Activated CD4-positive, alpha-beta memory T cell treated with anti-CD3 and anti-CD28 coated beads for 36 hours (primary cell): ENCODE measurements at places on chromosomes 16 and 17. TPM values are rescaled to one million over a fixed set of nuclear protein-coding genes. Genes with fewer than 3 reads are reported as not detected.

GRCh38 chr17:70134777-70135176 is 34.6 kb upstream of the KCNJ2 start:
- peaks cover 15% of the 10 kb centered on the region for H3K27me3 ChIP-seq
- no peak overlapping the region for H3K4me3 ChIP-seq
- H3K36me3 ChIP-seq, result no peaks in the 10 kb centered on the region
- DNase-seq, result no peak

GRCh38 chr16:59088431-59088830 is 354.3 kb upstream of the GOT2 start:
- DNase-seq, result no peak
- H3K4me1 ChIP-seq, result no peaks in the 10 kb centered on the region
- H3K4me3 ChIP-seq, result no peak overlapping the region
- no peaks in the 10 kb centered on the region for H3K27me3 ChIP-seq
- no peak overlapping the region for H3K27ac ChIP-seq

The TMED6 gene
- 0.86 TPM for total RNA-seq

DNA sequence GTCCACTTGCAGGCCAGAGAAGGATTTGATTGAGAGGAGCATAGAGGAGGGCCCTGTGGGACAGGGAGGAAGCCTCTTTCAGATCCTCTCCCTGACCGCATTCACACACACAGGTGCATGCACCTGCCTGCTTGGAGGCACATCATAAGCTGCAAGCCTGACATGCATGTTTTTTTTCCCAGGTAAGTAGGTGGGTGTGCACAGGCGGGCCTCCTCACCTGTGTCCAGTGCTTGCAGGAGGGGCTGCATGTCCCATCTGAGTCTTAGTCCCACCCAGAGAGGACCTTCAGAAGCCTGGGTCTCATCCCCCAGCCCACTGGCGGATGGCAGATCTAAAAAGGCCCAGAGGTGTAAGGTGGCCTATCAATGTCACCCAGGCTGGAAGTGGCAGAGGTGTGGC is 130.8 kb downstream of the TMEM132E start:
- no peak overlapping the region for H3K4me3 ChIP-seq
- no peaks in the 10 kb centered on the region for H3K36me3 ChIP-seq
- no peaks in the 10 kb centered on the region for H3K4me1 ChIP-seq
- peaks cover 19% of the 10 kb centered on the region for H3K27me3 ChIP-seq
- no peak overlapping the region for H3K27ac ChIP-seq
- DNase-seq, result no peak

GRCh38 chr16:17432901-17433576 is 37.7 kb downstream of the XYLT1 start:
- H3K27me3 ChIP-seq, result no peaks in the 10 kb centered on the region
- DNase-seq, result no peak
- H3K4me1 ChIP-seq, result peaks cover 2% of the 10 kb centered on the region

- H3K4me3 ChIP-seq, result peak overlapping the region; percentile 49
- no peaks in the 10 kb centered on the region for H3K27me3 ChIP-seq
- peak overlapping the region; percentile 82 for H3K27ac ChIP-seq
- peaks cover 90% of the 10 kb centered on the region for H3K4me1 ChIP-seq
Measured at GRCh38 chr17:78729641-78730040, 52.4 kb downstream of the CYTH1 start.

DNA sequence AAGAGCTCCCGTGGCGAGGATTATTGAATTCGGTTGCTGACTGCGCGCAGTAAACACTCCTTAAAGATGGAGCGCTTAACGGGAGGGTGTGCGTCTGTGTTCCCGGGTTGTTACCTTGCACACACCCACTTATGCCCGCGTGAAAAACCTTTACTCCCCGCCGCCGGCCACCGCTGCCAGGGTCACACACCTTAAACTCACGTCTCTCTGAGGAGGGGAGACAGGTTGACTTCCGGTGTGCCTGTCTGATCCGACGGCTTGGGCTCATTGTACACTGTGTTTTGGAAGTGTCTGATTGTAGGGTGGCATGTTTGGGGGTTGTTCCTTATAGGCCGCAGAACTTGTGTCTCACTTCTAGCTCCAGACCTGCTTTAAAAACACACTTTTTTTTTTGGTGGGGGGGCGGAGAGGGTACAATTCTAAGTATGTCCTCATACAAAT is 66.8 kb downstream of the KPNA2 start:
- H3K4me3 ChIP-seq, result peak overlapping the region; percentile 90
- DNase-seq, result peak; percentile 43
- H3K27me3 ChIP-seq, result no peaks in the 10 kb centered on the region
- peaks cover 42% of the 10 kb centered on the region for H3K4me1 ChIP-seq
- peak overlapping the region; percentile 76 for H3K27ac ChIP-seq
- H3K36me3 ChIP-seq, result peaks cover under 1% of the 10 kb centered on the region

- H3K4me3 ChIP-seq, result peak overlapping the region; percentile 46
- H3K27me3 ChIP-seq, result no peaks in the 10 kb centered on the region
- H3K27ac ChIP-seq, result peak overlapping the region; percentile 87
- DNase-seq, result no peak
- H3K36me3 ChIP-seq, result peaks cover 17% of the 10 kb centered on the region
Measured at GRCh38 chr17:75828076-75828400, 16.2 kb downstream of the UNC13D start.

DNA sequence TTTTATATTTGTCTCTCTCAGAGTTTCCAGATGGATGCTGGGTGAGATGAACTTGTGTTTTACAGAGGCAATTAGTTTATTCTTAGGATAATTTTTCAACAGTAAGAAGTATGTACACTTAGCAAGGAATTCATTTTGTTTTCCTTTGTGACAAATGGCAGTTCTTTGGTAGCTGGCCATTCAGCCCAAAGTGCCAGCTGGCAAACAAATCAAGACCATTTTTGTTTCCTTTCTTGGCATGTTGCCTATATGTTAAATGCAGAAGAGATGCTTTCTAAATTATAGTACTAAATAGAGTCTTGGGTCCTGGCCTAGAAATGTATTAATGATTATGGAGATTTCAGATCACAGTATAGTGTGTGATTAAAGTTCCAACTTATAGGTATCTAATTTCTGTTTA is 337.1 kb downstream of the CNTNAP4 start:
- H3K4me3 ChIP-seq, result no peak overlapping the region
- H3K36me3 ChIP-seq, result no peaks in the 10 kb centered on the region
- H3K27ac ChIP-seq, result no peak overlapping the region
- H3K4me1 ChIP-seq, result no peaks in the 10 kb centered on the region
- no peak for DNase-seq
